ENCODE measurements at places on chromosomes 7 and 10.

GRCh38 chr7:50836646-50837045, 54.0 kb upstream of the GRB10 start:
- no peak for DNase-seq

- DNase-seq = no peak
Measured at GRCh38 chr10:89773081-89773480, 71.7 kb downstream of the KIF20B start.

DNA sequence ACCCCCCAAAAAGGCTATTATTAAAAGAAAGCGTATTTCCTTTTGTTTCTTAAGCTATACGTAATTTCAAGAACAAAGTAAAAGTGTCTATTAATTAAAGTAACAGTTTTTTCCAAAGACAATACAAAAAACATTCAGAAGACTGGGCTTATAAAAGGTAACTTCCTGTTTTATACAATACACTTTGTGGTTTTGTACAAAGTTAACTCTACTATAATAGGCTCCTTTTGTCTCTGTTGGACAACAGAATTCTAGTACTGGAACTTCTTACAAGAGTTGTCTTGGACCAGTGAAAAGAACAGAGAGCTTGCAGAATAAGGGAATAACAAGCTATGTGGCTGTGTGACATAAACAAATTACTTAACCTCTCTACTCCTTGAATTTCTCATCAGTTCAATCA, 21.5 kb downstream of the SFMBT2 start:
- DNase-seq = no peak

- no peak for DNase-seq
Measured at GRCh38 chr10:9205558-9205957, 1151.1 kb downstream of the GATA3 start.

DNA sequence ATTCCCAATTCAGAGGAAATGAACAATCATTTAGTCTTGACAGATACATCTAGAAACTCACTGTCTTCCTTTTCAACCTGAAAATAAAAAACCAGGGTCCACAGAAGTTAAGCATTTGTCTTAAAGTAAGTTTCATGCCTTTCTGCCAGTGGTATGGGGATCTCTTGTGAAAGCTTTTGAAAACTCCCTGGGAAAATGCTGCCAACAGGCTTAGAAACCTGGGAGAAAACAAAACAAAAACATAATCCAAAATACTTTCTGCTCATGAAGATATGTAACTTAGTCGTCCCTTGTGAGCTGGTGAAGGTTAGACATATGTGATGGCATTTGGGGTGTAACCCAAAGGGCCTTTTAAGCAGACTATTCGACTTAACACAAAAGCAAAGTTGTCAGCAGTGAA, 66.4 kb upstream of the ZNF438 start:
- no peak for DNase-seq

- DNase-seq = no peak
Measured at GRCh38 chr10:122207596-122207995, 63.5 kb upstream of the BTBD16 start.

- peak; percentile 30 for DNase-seq
Measured at GRCh38 chr10:93199191-93199751, 125.6 kb downstream of the CYP26A1 start.

DNA sequence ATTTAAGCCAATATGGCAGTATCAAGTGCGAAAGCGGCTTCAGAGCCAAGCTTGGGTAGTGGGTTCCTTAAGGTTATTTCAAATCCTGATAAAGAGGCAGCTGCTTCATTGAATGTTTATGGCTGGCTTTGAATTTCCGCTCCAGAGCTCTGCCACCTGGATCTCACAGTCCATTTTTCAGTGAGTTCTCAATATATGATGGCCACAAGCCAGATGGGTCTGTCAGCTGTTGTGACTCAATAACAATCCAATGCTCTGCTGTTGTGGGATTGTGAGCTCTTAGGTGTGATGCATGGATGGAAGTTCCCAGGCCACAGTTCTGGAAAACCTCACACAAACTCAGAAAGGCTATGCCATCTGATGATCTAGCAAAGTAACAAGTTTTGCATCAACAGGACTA, 743.8 kb upstream of the LRRN3 start:
- no peak for DNase-seq

DNA sequence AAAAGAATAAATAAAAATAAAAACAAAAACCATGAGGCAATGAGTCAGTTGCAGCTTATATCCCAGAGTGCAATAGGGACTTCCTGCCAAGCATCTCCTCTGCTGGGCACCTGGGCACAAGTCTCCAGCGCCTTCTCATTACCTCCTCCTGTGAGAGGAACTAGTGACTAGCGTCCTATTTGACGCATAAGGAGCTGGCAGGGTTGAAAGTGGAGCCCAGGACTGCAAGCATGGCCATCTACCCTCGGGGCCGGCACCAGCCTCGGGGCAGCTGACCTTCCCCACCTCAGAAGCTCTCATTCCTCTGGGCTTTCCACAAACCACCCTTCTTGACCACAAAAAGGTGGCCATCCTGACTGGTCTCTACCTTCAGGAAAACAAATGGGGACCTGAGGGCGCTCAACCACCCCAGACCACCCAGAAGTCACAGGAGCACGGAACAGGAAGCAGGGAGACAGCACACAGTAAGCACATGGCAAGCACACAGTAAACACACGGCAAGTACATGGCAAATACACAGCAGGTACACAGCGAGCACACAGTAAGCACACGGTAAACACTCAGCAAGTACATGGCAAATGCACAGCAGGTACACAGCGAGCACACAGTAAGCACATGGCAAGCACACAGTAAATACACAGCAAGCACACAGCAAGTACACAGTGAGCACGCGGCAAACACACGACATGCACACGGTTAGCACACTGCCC, 19.1 kb downstream of the CTBP2 start:
- DNase-seq = no peak

DNA sequence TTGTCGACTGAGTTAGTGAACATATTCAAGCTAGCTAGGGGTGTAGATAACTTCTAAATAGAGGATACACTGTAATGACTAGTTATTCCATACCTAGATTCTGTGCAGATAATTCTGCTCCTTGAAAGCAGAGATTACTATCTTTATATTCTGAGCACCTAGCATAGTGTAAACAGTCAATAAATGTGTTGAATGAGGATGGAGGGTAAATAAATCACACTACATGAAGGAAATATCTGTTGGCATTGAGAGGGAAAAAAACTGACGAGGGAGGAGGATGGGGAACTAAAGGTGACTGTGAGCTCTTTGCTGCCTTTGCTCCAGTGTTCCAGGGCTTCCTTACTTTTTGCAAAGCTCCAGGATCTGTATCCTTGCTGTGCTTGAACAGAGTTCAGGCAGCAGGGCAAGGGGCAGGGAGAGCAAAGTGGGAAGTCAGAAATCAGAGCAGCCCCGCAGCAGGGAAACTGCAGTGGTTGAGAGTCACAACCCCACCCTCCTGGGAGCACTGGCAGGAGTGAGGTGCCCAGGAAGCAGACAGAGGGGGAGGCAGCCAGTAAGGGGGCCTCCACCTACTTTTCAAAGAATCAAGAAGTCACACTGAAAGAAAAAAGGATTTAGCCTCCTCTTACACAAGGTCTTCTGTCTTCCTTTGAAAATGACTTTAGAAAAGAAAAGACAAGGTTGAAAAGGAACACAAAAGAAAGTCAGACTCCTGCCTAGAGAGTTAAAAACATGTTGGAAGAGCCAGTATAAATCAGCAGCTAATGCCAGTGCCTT, 71.8 kb upstream of the LRRN3 start:
- DNase-seq = no peak

GRCh38 chr10:70664702-70665195, 7.6 kb upstream of the ADAMTS14 start:
- peak; percentile 95 for DNase-seq

- no peak for DNase-seq
Measured at GRCh38 chr10:69475433-69475830, 24.2 kb downstream of the TSPAN15 start.

DNA sequence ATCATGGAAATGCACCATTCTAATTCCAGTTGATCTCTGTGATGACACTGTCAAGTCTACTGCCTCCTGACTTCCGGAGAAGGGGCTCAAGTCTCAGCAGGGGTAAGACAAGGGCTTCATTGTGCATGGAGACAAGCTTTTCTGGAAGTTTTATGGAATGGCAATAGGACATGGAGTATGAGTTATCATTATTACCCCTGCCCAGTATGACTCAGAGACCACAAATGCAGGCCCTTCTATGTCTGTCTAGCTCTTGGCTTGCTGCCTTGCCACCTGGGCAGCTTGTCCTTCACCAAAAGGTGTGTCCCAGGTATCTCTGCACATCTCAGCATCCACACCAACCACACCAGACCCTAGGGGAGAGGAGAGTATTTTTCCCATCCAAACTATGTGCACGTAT, 34.9 kb upstream of the KIAA1217 start:
- peak; percentile 66 for DNase-seq

GRCh38 chr10:29021591-29021990, 267.3 kb upstream of the LYZL1 start:
- DNase-seq = no peak

- peak; percentile 87 for DNase-seq
Measured at GRCh38 chr10:71600849-71601248, 118.7 kb downstream of the C10orf105 start.

DNA sequence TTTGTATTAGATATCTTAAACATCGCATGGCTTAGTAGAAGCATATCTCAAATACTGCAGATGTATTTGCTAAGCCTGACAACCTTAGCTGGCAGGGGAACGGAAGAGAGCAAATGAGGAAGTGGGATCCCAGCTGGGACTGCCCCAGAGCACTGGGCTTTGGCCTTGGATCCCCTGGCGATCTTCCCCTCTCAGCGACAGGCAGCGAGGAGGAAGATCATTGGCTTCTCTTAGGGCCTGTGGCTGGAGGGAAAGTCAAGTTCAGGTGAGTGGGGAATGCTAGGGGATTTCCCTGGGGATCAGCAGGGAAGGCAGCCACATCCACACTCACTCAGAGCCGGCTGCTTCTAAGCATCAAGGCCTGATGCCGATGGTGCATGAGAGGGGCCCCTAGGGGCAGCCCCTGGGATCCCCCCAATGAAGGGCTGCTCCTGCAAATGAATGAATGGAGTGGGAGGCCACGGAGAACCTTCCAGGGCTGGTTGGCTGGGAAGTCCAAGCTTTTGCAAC, 42.0 kb downstream of the LYZL2 start:
- no peak for DNase-seq

GRCh38 chr7:20661884-20662283, 46.4 kb downstream of the ABCB5 start:
- DNase-seq = no peak

- DNase-seq = no peak
Measured at GRCh38 chr10:22414146-22414545, 68.8 kb downstream of the SPAG6 start.

- no peak for DNase-seq
Measured at GRCh38 chr7:108419961-108420908, 36.0 kb downstream of the NRCAM start.

GRCh38 chr7:70027867-70028266, 429.6 kb downstream of the AUTS2 start:
- DNase-seq = no peak

DNA sequence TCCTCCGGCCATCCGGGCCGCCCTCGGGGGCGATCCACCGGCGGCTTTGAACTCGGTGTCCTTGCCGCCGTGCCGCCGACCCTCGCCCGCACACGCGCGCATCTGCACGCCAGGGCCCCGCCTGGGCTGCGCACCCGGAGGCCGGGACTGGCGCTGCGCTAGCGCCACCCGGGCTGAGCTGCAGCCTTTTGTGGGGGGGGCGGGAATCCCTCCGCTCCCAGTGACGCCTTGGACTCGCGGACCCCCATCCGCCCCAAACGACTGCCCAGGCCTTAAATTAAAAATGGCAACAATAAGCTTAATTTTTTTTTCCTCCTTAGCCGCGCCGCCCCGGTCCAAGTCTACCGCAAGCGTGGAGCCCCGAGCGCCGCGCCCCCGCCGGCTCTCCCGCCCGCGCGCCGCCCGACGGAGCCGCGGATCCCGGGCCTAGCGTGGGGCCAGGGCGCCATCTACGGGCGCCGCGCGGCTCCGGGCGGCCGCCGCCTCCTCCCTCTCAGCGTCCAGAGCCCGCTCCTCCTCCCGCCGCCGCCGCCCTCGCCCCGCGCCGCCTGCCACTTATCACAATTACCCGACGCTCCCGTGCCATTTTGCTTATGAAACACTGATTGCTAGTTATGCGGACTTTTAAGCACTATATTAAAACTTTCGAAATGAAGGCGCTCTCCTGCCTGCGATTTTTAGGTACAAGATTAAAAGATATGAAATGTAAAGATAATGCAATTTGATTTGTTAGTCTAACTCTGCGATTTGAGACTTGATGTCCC, 7.5 kb upstream of the EBF3 start:
- peak; percentile 70 for DNase-seq

DNA sequence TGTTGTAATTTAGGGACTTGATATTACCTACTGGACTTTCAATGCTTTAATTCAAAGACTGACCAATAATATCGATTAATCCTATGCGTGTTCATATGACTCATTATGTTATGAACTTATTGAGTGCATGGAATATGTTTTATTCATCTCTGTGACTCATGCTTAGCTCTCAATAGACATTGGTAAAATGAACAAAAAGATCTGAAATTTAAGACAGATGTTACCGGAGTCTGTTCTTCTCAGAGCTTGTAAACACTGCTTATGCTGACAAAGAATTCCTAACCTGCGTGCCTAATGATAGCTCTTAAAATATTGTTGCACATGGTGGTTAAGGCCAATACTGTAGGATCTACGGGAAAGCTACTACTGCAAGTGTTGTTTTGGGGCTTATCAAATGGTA, 131.5 kb upstream of the ACBD5 start:
- DNase-seq = no peak

GRCh38 chr7:131131746-131132431, 195.8 kb upstream of the MKLN1 start:
- no peak for DNase-seq

GRCh38 chr10:17428351-17429097, 25.9 kb downstream of the ST8SIA6 start:
- DNase-seq = peak; percentile 12

- DNase-seq = no peak
Measured at GRCh38 chr7:19944363-19945120, 171.1 kb upstream of the TMEM196 start.

DNA sequence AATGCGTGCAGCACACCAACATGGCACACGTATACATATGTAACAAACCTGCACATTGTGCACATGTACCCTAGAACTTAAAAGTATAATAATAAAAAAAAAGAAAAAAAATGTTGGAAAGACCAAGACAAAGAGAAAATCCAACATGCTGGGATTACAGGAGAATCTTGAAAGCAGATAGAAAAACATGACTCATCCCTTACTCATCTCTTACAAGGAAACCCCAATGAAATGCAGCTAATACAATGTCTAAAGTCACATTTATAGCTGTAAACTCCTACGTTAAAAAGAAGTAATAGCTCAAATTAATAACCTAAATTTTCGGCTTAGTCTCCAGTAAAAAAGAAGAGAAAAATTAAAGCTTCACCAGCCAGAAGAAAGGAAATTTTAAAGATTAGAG, 47.5 kb upstream of the DGKB start:
- no peak for DNase-seq

DNA sequence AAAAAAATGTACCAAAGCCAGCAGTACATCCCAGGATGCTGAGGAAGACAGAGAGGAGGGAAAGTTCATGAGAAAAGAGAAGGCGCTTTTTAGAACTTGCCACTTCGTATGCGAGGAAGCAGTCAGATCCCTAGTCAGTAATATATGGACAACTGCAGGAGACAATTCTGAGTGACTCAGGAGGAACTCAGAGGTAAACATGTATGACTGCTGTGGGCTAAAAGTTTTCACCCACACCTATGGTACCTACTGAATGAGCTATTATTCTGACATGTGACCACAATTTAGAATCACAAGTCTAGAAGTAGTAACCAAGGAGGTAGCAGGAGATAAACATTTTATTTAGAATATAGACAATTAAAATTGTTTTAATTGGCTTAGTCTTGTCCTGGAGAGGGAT, 126.5 kb downstream of the ICA1 start:
- no peak for DNase-seq
